Activated CD4-positive, alpha-beta T cell treated with anti-CD3 and anti-CD28 coated beads, Interleukin-2, amount 10 ng/mL, durations not matched to agents 24 days and 14 days (primary cell): ENCODE measurements at places on chromosomes 12 and 14.

GRCh38 chr12:52316290-52316689 is 4.9 kb downstream of the KRT83 start:
- no peak for DNase-seq

GRCh38 chr12:27841392-27841882 is 61.4 kb upstream of the MANSC4 start:
- no peak for DNase-seq

DNA sequence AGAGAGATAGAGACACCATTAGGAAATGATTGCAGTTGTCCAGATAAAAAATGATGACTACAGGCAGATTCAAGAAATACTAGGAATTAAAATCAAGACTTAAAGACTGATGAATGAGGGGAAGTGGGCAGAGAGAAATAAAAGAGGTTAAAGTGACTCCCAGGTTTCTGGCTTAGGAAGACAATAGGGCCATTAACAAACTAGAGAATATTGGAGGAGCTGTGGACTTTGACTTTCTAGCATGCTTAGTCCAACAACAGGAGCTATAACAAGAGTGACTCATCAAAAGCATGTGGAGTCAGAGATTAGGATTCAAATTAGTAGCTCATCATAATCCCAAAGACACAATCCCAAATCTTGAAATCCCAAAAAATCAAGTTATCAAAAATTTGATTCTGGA is 101.5 kb downstream of the BMP4 start:
- DNase-seq = no peak

- DNase-seq = no peak
Measured at GRCh38 chr12:128339126-128339520, 72.2 kb downstream of the TMEM132C start.

- DNase-seq = no peak
Measured at GRCh38 chr12:89907659-89908058, 199.0 kb upstream of the ATP2B1 start.

- no peak for DNase-seq
Measured at GRCh38 chr12:3171195-3171591, 94.0 kb downstream of the TSPAN9 start.

- no peak for DNase-seq
Measured at GRCh38 chr12:132507161-132507538, 17.2 kb downstream of the FBRSL1 start.

GRCh38 chr12:11510671-11511070 is 115.3 kb upstream of the PRB2 start:
- DNase-seq = no peak

DNA sequence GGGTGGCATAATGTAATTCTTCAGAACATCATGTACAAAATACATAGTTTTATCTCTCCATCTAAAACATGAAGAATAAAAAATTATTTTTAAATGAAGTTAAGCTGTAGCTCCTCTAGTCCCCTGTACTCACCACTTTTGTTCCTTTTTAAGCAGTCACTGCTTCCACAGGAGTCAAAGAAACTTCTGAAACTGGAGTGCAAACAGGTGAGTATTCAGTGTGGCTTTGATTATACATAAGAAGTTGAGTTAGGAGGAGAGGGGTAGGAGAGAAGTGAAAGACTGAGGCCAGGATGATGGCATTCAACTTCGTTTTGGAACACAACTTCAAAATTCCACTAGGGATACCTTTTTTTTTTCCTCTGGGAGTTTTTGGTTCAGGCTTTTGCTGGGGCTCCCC is 131.4 kb upstream of the CNTN1 start:
- DNase-seq = no peak

- peak; percentile 41 for DNase-seq
Measured at GRCh38 chr14:71579331-71579730, 352.9 kb upstream of the RGS6 start.

GRCh38 chr14:95067526-95067925 is 89.8 kb downstream of the DICER1 start:
- DNase-seq = no peak

DNA sequence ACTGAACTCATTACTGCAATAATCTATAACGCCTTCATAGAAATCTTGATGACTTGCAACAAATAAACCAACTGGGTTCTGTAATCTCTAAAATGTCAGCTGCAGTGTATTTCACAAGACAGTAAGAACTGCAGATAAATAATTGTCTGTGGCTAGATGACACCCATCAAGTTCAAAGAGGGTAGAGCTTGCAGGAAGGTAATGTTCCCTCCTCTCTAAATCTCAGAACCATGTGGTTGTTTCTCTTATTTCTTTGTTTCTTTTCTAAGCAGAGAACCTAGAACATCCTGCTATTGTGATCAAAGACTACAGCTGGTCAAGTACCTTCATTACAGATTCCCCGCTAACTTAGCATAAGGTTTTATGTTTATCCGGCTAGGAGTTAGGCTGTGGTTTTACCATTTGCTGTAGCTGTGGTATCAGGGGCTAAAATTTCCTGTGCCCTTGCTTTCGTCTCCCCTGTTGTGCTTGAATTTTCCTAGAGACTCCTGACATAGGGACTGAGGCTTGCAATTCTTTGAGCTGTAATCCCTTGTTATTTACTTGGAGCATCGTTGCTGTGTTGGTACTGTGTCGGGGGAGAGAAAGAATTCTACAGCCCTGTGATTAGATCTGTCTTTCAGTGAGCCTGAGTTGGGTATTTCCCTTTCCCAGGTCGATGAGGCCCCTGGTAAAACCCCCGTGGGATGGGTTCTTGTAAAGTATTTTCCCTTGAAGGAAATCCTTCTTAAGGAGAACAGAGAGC is 253.1 kb upstream of the BTG1 start:
- DNase-seq = peak; percentile 78

DNA sequence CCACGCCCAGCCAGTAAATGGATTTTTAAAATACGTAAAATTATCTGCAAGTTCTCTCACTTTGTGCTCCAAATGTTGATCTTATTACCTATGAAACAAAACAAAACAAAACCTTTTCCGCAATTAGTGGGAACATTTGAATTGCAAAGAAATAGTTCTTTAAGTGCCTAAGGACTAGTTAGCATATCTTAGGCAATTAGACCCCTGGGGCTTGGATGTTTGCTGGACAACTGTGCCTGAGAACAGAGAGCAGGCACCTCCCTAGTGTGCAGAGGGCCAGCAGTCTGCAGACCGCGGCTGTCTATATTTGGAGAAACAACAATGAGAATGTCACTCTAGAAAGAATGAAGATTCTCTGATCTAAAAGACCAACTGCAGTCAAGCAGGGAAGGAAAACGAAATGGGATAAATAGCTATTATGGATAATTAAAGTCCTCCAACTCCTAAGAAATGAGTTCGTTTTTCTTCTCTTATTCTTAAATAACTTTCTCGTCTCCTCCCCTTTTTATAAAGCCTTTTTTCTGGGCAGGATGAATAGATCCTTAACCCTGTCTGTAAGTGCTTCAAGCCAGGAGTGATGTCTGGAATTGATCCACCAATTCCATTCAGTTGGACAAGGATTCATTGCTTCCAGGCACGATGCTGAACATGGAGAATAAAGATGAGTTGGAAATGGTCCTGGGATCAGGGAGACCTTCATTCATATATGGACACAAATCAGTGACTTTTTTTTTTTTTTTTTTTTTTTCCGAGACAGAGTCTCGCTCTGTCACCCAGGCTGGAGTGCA is 16.2 kb downstream of the SLC17A8 start:
- no peak for DNase-seq

DNA sequence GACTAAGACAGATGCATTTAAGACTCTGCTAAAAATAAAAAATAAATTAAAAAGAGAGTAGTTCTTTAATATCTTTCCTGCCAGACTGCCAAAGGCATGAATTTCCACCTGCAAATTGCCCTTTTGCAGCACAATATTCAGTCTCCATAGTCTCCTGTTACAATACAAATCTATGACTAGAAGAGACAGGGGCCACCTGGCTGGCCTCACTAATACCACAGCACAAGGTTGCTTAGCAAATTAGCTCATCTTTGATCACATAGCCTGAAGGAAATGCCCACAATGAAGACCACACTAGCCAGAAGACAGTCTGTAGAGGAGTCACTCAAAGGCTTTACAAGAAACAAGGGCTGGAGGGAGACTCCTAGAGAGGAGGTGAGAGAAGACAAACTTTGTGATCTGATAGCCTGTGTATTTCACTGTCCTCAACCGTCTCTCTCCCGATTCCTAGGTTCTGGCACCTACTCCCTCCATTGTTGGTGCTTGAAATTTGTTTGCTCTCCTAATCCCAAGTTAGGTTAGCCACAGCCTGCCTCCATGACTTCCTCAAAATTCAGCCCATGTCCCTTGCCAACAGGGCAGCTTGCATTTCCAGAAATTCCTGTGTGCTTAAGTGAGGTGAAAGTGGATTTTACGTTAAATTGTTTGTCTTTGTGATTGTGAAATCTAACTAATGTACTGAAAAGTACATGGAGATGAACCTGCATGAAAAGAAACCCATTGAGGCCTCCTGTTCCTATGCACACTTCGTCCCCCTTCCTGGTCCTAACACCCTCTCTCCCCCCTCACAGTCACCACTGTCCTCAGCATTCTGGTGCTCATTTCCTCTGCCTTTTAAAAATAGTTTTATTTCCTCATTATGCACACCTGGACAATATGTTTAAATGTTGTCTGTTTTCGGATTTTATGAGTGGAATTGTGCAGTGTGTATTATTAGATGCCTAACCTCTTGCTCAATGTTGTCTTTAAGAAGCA is 88.7 kb upstream of the PLXNC1 start:
- DNase-seq = no peak

DNA sequence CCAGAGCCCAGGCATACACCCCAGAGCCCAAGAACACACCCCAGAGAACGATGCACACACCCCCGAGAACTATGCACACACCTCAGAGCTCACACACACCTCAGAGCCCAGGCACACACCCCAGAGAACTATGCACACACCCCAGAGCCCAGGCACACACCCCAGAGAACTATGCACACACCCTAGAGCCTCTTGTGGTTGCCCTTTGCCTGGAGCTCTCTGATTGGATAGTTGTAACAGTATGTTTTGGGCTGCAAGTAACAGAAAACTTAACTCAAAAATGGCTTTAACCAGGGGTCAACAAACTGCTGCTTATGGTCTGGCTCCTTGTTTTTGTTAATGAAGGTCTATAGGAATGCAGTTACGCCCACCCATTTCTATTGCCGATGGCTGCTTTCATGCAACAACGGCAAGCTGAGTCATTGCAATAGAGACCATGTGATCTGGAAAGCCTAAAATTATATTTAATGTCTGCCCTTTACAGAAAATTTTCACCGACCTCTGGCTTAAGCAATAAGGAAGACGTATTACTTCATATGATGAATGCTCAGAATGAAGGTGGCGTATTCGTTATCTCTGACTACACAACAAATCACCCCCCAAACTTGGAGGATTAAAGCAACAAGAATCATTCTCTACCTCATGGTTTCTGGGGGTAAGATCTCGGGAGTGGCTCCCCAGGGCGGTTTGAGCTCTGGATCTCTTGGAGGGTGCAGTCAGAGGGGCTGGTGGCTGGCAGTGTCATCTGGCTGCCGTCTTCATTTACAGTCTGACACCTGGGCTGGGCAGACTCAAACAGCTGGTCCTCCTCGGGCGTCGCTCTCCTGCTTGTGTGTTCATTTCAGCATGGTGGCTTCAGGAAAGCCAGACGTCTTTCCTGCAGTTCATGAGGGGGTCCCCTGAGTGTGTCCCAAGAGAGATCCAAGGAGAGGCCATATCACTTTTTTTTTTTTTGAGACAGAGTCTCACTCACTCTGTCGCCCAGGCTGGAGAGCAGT is 66.3 kb upstream of the NCOR2 start:
- DNase-seq = no peak

DNA sequence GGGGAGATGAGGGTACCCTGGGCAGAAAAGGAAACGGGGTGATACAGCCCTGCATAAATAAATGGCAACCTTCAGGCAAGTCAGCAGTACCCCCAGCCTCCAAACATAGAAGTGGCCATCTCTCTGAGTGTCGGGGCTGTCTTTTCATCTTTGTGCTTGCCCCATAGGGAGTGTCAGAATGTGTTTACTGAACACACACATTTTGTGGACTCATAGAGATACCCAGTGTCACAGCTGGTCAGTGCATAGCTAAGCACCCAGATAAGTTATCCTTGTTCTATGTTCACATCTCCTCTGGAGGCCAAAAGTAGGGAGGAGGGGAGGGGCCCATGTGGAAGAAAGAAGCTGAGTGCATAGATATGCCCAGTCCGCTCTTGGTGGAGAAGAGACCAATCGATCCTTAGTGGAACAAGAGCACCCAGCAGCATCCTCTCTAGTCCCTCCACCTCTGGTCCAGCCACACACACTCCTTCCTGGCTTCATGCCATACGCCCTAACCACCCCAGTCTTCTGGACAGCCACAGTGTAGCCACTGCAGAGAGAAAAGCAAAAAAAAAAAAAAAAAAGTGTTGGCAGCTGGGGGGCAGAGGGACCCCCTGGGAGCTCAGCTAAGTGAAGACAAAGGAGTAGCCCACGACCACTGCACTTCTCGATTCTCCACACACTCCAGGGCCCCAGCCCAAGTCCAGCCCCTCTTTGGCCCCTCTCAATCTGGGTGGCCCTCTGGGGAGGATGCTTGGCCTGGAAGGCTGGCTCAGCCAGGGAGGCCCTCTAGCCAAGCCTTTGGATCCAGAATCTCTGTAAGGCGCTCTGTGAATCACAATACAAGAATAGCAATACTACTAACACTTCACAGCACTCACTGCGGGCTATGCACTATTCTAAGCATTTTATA is 2.6 kb downstream of the ITGA7 start:
- DNase-seq = no peak

DNA sequence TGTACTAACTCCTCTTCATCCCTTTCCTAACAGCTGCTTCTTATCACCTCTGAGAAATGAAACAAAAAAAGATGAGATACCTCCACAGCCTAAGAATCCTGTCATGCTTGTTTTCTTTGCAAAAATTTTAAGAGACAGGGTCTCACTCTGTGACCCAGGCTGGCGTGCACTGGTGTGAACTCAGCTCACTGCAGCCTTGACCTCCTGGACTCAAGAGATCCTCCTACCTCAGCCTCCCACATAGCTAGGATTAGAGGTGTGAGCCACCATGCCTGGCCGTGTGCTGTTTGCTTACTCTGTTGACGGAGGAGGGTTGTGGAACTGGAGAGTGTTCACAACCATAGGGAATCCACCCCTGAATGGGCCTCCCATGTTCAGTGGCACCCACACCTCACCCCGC is 16.2 kb downstream of the CSRNP2 start:
- no peak for DNase-seq

- DNase-seq = peak; percentile 98
Measured at GRCh38 chr12:56221757-56222530, at the start of gene RNF41. RNF41 (minus strand) TSS chr12:56221922; CDS start chr12:56214047, 7,875 bp downstream.

- DNase-seq = no peak
Measured at GRCh38 chr12:68939505-68939904, 6.5 kb upstream of the CPM start.

GRCh38 chr12:33476058-33476457 is 36.4 kb upstream of the SYT10 start:
- DNase-seq = no peak

DNA sequence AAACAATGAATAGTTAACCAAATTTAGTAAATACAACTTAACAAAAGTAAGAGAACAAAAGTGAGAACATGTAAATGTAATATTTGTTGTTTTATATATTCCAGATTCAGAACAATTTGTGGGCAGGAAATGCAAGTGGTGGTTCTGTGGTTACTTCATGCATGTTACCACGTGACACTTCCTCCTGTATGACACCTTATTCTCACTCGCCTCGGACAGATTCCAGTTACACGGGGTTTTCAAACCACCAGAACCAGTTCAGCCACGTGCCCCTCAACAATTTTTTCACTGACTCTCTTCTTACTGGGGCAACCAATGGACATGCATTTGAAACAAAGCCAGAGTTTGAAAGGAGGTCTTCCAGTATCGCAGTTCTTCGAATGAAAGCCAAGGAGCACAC is 21.0 kb downstream of the ALX1 start:
- no peak for DNase-seq
